Fibroblast of the aortic adventitia (primary cell): ENCODE measurements at places on chromosomes 11 and 22.

DNA sequence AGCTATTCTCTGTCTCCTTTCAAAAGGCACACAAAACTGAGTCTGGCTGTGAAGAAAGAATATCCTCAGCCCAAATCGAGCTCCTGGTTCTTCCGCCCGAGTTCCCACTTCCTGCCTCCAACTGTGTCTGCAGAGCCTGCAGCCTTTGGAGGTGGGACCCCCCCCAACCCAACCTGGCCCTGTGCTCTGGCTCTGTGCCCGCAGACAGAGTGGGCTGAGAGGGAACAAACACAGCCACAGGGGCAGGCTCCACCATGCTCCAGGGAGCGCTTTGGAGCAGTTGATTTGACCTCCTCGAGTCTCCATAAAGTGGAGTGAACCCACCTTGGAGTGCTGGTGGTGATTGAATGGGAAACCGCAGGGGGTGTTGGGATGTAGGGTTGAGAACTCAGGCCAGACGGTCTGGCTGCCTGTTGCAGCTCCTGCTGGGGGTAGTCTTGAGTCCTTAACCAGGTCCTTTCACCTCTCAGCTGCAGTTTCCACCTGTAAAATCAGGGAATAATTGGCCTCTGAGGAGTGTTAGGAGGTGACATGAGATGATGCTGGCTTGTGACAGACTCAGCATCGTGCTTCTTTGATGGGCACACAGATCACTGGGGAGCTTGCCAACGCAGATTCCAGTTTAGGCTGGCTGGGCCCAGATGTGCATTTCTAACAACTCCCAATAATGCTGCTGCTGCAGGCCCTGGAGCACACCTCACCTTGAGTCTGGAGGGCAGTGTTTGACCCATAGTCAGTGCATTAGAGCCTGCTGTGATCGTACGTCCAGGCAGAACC, 11.4 kb downstream of the DAGLA start:
- no peak for DNase-seq

- peak; percentile 75 for DNase-seq
Observed at GRCh38 chr11:127994736-127995135, 592.6 kb downstream of the ETS1 start.

- peak; percentile 20 for DNase-seq
Observed at GRCh38 chr22:32389685-32390084, 22.4 kb downstream of the RTCB start.

DNA sequence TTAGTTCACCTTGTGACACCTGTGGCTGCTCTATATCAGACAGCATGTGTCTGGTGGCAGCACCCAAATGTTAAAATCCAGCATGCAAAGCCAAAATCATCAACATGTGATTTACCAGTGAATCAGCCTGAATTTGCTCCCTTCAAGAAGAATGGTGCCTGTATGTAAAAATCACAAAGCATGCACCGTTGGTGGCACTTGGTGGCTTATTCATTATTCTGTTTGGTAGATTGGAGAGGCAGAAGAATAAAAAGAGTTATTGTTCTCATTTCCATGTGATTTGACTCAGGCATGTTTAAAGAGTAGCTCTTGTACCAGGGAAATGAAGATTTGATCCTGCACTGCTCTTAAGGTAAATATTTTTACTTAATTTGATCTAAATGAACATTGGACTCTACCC, 143.9 kb upstream of the MPPED2 start:
- no peak for DNase-seq

DNA sequence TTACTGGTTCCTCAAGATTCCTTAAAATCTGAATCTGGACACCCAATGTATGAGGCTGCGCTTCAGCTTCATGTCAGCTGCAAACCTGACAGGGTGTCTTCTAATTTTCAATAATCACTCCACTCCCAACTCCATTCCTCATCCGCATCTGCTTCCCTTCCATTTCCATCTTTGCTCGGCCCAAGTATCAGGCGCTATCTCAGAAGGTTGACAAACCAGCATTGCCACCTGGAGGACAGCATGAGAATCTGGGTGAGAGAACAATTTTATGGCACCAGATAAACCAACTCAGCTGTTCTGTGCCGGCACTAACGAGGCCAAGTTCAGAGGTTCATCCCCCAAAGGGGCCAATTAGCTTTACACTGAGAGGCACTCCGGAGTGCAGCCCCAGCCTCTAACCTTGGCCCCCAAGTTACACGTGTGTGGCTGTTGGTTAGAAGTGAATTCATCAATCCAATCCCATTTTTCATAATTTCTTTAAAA, 79.1 kb upstream of the LMO2 start:
- DNase-seq, result peak; percentile 81

DNA sequence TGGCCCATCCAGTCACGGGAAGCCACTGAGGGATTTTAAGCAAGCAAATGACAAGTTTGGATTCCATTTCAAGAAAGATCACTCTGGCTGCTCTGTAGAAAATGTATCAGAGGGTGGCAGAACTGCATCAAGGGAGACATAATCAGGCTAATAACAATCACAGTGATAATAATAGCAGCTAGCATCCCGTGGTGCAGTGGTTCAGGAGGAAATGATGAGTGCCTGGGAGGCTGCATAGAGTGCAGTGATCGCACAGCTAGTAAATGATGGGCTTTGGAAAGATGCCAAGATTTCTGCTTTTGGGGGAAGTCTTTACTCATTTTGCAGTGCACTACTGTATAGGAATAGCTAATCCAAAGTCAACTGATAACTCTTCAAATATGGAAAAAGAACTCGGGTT, 35.8 kb downstream of the TNRC6B start:
- DNase-seq, result no peak

GRCh38 chr22:22245935-22246525, 1.4 kb downstream of the VPREB1 start:
- no peak for DNase-seq

- no peak for DNase-seq
Observed at GRCh38 chr11:61588728-61589191, 7.9 kb upstream of the SYT7 start.

- peak; percentile 49 for DNase-seq
Observed at GRCh38 chr22:41052661-41053490, 39.5 kb upstream of the EP300 start.

DNA sequence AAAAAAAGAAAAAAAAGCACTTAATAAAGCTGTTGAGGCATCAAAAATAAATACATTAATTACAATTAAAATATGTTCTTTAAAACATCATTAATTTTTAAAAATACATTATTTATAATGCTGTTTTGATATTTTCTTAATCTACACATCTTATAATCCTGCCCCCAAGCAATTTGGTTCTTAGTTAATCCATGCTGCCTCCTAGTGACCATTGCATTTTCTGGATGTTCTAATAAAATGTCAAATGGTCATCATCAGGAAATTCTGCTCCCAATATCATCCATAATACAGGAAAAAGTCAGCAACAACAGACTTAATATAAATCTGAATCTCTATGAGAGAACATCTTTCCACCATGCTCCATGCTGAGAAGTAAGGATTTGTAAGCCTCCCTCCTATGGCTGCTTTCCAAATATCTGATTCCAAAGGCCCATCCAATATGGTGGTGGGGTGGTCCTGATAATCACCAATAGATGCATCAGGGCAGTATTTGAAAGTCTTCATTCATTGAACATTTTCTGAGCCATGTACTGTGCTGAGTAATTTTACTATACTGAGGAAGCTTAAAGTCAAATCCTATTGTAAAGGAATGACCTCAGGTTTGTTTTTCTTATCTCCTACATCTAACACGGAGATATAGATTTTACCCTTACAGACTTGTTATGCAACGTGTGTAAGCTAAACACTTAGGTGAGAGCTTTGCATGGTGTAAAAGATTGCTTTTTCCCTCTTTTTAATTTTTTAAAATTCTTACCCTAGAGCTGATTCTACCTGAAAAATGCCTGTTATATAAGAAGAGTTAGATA, 124.7 kb upstream of the BMAL1 start:
- DNase-seq, result peak; percentile 67

DNA sequence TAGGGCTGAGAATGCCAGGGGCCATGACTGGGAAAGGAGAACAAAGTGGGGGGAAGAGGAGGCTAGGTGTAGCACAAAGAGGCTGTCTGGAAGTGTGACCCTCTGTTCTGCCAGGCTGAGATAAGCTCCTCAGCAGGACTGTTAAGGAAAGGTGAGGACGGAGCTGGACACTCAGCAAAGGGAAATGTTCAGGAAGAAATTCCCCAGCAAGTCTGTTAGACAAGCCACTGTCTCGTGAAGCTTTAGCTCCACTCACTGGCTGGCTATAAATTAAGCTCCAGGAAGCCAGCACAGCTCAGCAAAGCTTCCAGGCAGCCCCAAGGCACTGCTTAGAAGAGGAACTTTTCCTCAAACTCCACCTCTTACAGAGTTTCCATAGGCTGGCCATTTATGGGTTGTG, 181.2 kb upstream of the API5 start:
- DNase-seq, result no peak

GRCh38 chr11:99505316-99505715, 484.6 kb downstream of the CNTN5 start:
- peak; percentile 32 for DNase-seq

GRCh38 chr11:78023426-78023825, 350 bp upstream of the KCTD14 start:
- no peak for DNase-seq

- peak; percentile 20 for DNase-seq
Observed at GRCh38 chr11:119754199-119754598, 25.2 kb upstream of the NECTIN1 start.

GRCh38 chr11:74318241-74318932, 6.9 kb upstream of the P4HA3 start:
- peak; percentile 29 for DNase-seq

DNA sequence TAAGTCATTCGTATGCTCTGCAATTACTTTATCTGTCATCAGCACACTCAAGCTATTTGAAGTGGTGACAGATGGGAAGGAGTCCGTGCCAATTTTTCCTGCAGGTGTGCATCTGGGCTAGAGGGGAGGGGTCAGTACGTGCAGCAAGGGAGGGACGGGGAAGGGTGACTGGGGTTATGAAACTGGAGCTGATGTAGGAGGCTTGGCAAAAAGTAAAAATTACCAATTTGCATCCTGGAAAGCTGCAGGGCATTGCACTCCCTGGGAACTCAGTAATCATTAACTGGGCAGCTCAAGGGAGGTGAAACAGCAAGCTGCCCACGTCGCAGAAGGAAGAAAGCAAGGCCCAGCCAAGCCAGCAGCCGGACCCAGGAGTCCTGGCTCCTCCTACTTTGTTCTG, 87.1 kb upstream of the TMEM45B start:
- no peak for DNase-seq

DNA sequence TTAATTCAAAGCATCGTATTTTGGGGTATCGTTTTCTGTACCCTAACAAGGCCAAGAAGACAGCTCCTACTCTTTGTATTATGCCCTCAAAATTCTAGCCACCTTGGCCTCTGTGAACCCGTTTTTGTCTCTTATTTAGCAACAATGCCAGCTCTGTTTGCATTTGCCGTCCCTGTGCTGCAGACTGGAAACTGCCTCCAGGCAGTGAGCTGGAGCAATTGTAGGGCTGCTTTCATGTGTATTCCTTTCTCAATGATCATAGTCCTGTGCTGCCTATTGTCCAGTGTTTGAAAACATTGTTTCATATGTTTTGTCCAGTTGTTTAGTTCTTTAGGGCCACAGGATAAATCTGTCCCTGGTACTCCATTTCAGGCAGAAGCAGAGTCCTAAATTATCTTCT, 19.9 kb upstream of the BACE1-AS start:
- DNase-seq, result no peak

GRCh38 chr11:47914743-47915142, 65.6 kb upstream of the PTPRJ start:
- DNase-seq, result peak; percentile 79

GRCh38 chr11:72573072-72573854, 101.0 kb downstream of the PDE2A start:
- peak; percentile 45 for DNase-seq

- no peak for DNase-seq
Observed at GRCh38 chr22:41862530-41863266, 29.8 kb downstream of the SREBF2 start.

DNA sequence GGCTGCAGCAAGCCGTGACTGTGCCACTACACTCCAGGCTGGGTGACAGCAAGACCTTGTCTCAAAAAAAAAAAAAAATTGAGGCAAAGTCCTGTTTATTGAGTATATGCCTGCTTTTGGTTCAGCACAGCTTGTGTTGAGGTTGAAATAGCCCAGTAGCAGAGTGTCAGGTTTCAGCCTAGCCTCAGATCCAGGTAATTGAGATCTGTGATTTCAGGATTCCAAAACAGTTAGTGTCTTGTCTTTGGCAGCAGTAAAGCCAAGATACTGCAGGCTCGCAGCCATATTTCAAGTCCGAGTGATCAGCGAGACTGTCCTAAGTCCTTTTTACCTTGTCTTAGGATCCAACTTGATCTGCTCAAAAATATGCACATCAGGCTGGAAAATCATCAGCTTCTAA, 27.0 kb downstream of the CUL5 start:
- DNase-seq, result no peak

GRCh38 chr11:103871923-103872551, 164.4 kb upstream of the DDI1 start:
- DNase-seq, result peak; percentile 40

- no peak for DNase-seq
Observed at GRCh38 chr22:36239150-36239400, 252 bp downstream of the APOL2 start.

DNA sequence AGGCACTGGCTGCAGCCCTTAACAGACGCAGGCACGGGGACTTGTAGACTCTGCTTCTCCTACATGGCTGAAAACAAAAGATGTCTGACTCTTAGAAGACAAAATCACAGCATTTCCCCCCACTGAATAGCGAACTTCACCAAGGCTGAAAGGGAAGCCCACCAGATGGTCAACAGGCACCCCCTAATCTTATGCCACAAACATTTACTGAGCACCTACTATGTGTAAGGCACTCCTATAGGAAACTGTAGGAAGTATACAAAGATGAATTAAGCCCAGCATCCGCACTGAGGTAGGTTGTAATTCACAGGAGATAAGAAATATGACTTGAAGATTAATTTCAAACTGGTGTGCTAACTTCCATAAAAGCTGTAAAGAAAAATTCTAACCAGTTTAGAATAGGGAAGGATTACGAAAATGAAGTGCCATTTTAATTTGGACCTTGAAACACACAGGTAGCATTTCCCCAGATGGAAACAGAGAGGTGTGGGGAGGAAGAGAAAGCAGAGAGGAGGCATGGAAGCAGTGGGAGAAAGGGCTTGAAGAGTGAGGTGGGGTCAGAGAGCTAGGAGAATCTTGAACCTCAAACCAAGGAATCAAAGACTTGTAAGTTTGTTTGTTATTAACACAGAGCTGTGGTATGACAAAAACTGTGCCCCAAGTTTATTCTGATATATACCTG, 38.1 kb downstream of the NUMA1 start:
- no peak for DNase-seq

- peak; percentile 10 for DNase-seq
Observed at GRCh38 chr11:17703951-17704350, 15.4 kb upstream of the MYOD1 start.

DNA sequence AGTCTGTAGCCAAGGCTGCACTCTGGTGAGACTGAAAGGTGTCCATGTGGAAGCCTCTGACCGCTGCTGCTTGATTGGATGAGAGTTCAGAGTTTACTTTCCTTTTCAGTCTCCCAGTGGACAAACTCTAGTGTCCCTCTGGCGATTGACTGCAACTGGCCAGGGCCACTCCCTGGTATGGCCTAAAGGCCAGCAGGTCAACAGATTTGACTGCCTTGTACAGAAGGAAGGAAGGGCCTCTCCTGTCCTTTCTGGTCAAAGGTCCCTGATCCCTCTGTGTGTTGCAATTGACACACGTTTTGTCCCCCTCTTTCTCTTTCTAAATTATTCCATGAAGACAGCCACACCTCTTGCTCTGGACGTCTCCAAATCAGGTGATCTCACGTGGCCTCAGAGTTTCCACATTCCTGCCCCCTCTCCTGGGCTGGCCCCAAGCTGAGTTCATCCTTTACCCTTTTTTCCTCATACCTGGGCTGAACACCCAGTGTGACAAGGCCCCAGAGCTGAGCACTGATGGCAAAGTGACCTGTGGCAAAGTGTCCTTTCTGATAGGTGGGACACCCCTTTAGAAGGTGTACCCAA, 18.7 kb upstream of the FBLN1 start:
- no peak for DNase-seq
